Esophagus squamous epithelium (tissue), 5 donors: ENCODE measurements at places on chromosomes 2 and 18. TPM values are rescaled to one million over a fixed set of nuclear protein-coding genes. Genes with fewer than 3 reads are reported as not detected.

- no peak overlapping the region for H3K4me3 ChIP-seq
- H3K27me3 ChIP-seq: no peaks in the 10 kb centered on the region
- H3K4me1 ChIP-seq: no peaks in the 10 kb centered on the region
- H3K36me3 ChIP-seq: no peaks in the 10 kb centered on the region
- no peak overlapping the region for H3K27ac ChIP-seq
- no peak for DNase-seq
Observed at GRCh38 chr18:49581371-49581770, 19.5 kb downstream of the LIPG start.

- H3K36me3 ChIP-seq: no peaks in the 10 kb centered on the region
- no peaks in the 10 kb centered on the region for H3K27me3 ChIP-seq
- H3K4me3 ChIP-seq: no peak overlapping the region
Observed at GRCh38 chr2:171410101-171410500, 23.7 kb downstream of the METTL8 start.

DNA sequence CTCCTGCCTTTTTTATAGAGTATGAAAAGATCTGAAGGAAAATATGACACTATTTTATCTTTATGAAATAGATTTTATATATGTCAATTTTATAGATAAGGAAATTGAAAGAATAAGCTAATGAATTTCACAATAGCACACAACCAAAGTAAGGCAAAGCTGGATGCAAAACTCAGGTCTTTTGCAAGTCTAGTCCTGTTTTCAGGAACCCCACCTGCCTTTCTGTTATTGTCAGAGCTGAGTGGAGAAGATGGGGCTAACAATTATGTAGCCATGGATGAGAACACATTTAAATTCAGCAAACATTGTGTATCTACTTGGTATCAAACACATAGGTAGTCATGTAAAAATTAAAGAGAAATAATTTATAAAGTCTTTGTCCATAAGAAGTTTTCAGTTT, 161.5 kb upstream of the ZEB2 start:
- H3K27me3 ChIP-seq: no peaks in the 10 kb centered on the region
- DNase-seq: no peak
- no peak overlapping the region for H3K4me3 ChIP-seq

Gene OTOS
- not detected for total RNA-seq

DNA sequence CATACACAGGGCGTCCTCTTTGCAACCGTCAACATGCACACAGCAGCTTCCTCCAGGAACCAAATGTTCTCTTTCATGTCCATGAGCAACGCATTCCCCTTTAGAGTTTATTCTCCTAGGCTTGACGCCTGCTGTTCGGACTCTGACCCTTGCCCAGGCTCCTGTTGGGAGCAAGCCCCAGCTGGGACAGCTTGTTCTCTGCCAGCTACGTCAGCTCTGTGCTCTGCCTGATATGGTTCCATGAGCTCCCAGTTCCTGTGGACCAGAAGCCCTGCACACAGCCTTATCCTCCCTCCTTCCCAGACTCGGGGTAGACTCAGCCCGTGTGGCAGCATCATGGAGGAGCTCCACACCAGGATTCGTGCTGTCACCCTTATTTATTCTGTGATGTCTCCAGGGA, 253.1 kb upstream of the PXDN start:
- H3K36me3 ChIP-seq: no peaks in the 10 kb centered on the region
- H3K4me1 ChIP-seq: no peaks in the 10 kb centered on the region
- no peak overlapping the region for H3K27ac ChIP-seq
- H3K4me3 ChIP-seq: no peak overlapping the region

Gene DUSP19
- 1.0 TPM for total RNA-seq

Gene COL4A4
- total RNA-seq: 2.3 TPM

- H3K27ac ChIP-seq: no peak overlapping the region
- H3K4me3 ChIP-seq: no peak overlapping the region
- no peaks in the 10 kb centered on the region for H3K4me1 ChIP-seq
- H3K27me3 ChIP-seq: no peaks in the 10 kb centered on the region
- no peak for DNase-seq
Observed at GRCh38 chr2:104834431-104835153, 19.3 kb upstream of the POU3F3 start.

Gene IL36RN
- 37.2 TPM for total RNA-seq

DNA sequence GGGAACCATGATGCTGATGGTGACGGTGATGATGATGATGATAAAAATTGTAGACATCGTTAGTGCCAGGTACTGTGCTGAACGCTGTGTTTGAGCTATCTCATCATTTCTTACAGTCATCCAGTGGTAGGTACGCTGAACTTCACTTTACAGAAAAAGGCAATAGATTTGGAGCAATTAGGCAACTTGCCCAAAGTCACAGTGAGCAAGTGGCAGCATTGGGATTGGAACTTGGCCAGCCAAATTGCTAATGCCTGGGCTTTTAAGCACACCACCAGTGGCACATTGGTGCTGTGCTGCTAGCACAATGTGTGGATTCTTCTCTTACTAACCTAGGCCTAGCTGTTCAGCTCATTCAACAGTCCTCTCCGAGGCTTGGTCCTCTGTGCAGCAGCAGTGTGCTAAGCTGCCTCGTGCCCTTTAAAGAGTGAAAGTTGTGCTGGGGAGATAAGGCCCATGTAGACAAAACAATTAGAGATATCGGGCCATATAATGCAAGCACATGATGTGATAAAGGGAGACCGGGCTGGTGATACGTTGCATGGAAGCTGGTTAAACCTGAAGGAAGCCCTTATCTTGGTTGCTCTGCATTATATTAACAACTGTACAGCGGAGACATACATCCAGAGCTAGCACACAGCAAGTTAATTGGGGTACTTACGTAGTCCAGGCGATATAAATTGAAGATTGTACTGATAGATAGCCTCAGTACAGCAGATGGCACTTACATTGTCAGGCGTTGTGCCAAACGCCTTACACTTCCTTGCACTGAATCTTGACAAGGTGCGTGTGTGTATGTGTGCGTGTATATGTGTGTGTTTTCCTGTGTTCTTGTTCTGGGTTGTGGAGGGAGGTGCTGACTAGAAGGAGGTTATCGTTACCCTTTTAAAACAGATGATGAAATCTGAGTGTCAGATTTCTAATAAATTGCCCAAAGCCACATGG, 28.4 kb downstream of the HK2 start:
- H3K4me1 ChIP-seq: no peaks in the 10 kb centered on the region
- no peak overlapping the region for H3K4me3 ChIP-seq
- H3K27me3 ChIP-seq: no peaks in the 10 kb centered on the region
- H3K36me3 ChIP-seq: no peaks in the 10 kb centered on the region
- no peak for DNase-seq

DNA sequence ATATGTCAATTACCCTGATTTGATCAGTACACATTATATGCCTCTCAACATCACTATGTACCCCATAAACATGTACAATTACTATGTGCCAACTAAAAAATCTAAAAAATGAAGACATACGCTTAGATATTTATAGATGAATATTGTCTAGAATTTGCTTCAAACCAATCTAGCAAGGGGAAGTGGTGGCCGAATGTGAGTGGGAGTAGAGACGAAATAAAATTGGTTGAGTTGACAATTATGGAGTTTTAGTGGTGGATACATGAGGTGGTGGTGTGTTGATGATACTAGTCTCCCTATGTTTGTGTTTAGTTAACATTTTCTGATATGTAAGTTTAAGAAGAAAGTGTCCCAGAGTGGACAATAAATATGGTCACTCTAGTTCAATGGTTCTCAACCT, 49.0 kb downstream of the SDC1 start:
- peaks cover 33% of the 10 kb centered on the region for H3K4me1 ChIP-seq
- no peaks in the 10 kb centered on the region for H3K36me3 ChIP-seq
- H3K4me3 ChIP-seq: no peak overlapping the region
- H3K27ac ChIP-seq: peak overlapping the region; percentile 93
- H3K27me3 ChIP-seq: no peaks in the 10 kb centered on the region
